Stimulated activated naive B cell treated with anti-CD40 and anti-IgM and Interleukin-4, amounts not matched to agents 10 μg/mL and 1 μg/mL and 100 μg/mL, for 72 hours (primary cell): ENCODE measurements at places on chromosomes 7 and 10.

- H3K36me3 ChIP-seq: no peaks in the 10 kb centered on the region
- H3K27ac ChIP-seq: no peak overlapping the region
- no peak for DNase-seq
- no peaks in the 10 kb centered on the region for H3K27me3 ChIP-seq
Measured at GRCh38 chr7:14858410-14858809, 44.1 kb downstream of the DGKB start.

DNA sequence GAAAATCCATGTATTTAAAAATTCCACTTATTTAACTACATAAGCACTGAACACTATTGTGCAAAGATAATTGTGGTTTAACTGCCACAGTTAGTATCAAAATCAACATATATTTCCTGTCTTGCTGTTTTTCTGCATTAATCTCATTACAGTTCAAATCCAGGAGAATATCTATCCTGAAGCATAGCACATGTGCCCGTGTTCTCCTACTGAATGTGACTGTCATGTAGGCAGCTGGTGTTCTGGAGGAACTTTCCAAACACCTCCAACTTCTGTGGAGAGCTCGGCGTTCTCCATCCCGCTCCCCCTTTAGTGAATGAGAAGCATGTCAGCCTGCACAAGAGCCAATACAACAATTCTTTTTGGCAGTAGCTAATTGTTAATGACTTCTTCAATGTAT lies 76.4 kb upstream of the IKZF1 start:
- H3K4me3 ChIP-seq: no peak overlapping the region
- H3K27ac ChIP-seq: no peak overlapping the region
- H3K4me1 ChIP-seq: peaks cover 12% of the 10 kb centered on the region
- H3K27me3 ChIP-seq: no peaks in the 10 kb centered on the region
- H3K36me3 ChIP-seq: peaks cover 2% of the 10 kb centered on the region

DNA sequence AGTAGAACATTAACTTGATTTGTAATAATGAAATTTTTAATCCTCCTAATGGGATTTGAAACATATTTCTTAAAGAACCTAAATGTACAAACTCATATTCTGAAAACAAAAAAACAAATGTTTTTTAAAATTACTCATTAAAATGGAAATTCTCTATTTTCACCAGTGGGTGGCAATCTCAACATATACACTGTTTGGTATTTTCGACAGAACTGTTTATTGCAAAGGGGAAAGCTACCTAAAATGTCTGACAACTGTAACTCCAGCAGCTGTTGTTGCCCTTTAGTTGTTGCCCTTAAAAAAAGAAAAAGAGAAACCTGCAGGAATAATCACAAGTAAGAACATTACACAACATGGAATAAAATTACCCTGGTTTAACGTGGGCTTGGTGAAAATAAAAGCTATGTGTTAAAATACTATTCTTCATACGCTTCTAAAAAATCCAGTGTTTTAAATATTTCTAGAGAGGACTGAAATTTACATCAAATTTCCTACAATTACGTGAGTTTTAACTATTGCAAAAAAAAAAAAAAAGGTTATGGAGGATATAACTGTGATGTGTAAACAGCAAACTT lies 54.5 kb downstream of the COL1A2 start:
- DNase-seq: no peak
- H3K4me1 ChIP-seq: no peaks in the 10 kb centered on the region
- H3K27me3 ChIP-seq: peaks cover 5% of the 10 kb centered on the region
- H3K4me3 ChIP-seq: no peak overlapping the region
- H3K27ac ChIP-seq: no peak overlapping the region

DNA sequence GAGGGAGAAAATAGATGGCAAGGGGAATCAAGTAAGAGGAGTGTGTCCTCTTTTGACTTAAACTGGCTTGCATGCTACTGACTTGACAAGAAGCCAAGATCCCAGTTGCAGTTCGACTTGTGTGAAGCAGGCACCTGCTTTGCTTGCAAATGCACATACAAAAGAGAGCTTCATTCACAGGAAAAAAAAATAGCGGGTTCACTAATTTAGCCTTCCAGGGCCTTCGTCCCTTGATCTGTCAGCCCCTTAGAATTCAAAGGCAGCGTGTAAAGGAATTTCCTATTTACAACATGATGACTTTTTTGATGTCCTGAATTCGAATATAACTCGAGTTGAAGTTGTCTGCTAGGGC lies 192.1 kb downstream of the CELF2 start:
- no peak for DNase-seq
- peak overlapping the region; percentile 80 for H3K4me3 ChIP-seq
- H3K27ac ChIP-seq: peak overlapping the region; percentile 94
- H3K27me3 ChIP-seq: no peaks in the 10 kb centered on the region
- H3K36me3 ChIP-seq: peaks cover 73% of the 10 kb centered on the region

GRCh38 chr10:8045726-8046494 lies 8.6 kb upstream of the GATA3 start:
- H3K27me3 ChIP-seq: peaks cover 79% of the 10 kb centered on the region
- no peak for DNase-seq
- no peak overlapping the region for H3K27ac ChIP-seq
- H3K4me3 ChIP-seq: no peak overlapping the region
- H3K36me3 ChIP-seq: peaks cover 4% of the 10 kb centered on the region

GRCh38 chr7:49279891-49280290 lies 355.5 kb downstream of the CDC14C start:
- DNase-seq: no peak
- no peak overlapping the region for H3K27ac ChIP-seq
- no peaks in the 10 kb centered on the region for H3K36me3 ChIP-seq
- H3K4me3 ChIP-seq: no peak overlapping the region
- no peaks in the 10 kb centered on the region for H3K4me1 ChIP-seq
- H3K27me3 ChIP-seq: no peaks in the 10 kb centered on the region

DNA sequence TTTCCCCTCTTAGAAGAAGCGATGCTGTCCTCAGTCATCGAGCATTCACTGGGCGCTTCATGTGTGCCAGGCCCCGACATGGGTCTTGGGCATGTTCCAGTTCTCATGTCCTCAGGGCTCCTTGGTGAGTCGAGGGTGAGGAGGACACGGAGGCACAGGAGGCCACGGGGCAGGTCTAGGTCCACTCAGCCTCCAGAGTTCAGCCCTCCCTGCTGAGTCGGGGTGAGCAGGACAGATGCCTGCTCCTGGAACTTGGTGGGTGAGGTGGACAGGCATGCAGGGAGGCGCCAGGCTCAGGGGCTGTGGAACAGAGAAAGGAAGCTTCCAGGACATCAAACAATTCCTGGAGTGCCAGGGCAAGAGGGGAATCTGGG lies 87.4 kb downstream of the BMS1 start:
- no peak overlapping the region for H3K27ac ChIP-seq
- H3K36me3 ChIP-seq: no peaks in the 10 kb centered on the region
- no peak overlapping the region for H3K4me3 ChIP-seq
- peaks cover 11% of the 10 kb centered on the region for H3K27me3 ChIP-seq

DNA sequence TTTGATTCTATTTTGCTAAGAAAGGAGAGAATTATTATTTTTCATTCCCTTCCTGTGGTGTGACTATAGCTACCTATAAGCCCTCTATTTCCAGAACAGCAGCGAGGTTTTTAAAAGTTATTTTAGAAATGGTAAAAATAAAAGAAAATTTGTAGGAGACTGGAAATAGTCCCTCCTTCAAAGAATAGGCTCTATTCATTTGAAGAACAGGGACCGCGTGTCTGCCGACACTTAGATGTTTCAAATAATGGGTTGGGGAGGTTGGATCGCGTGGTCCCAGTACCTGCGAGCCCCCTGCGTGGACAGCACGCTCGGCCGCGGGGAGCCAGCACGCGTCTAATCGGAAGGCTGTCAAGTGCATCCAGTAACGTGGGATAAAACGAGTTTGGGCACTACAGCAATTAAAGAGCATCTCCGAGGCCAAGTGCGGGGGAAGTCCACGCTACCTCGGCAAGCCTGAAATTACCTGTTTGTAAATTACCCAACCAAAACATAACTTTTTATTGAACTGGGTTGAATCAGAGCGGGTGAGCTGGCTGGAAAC lies 1.0 kb downstream of the CACNA2D1 start:
- no peaks in the 10 kb centered on the region for H3K36me3 ChIP-seq
- no peak for DNase-seq
- H3K27ac ChIP-seq: no peak overlapping the region
- peak overlapping the region; percentile 48 for H3K4me3 ChIP-seq
- H3K27me3 ChIP-seq: peaks cover 26% of the 10 kb centered on the region

- peaks cover 32% of the 10 kb centered on the region for H3K27me3 ChIP-seq
- H3K4me1 ChIP-seq: peaks cover 4% of the 10 kb centered on the region
- DNase-seq: no peak
- no peak overlapping the region for H3K27ac ChIP-seq
- no peaks in the 10 kb centered on the region for H3K36me3 ChIP-seq
Measured at GRCh38 chr10:114038819-114039218, 4.8 kb upstream of the ADRB1 start.
